ENCODE measurements at places on chromosomes 11 and 22.

DNA sequence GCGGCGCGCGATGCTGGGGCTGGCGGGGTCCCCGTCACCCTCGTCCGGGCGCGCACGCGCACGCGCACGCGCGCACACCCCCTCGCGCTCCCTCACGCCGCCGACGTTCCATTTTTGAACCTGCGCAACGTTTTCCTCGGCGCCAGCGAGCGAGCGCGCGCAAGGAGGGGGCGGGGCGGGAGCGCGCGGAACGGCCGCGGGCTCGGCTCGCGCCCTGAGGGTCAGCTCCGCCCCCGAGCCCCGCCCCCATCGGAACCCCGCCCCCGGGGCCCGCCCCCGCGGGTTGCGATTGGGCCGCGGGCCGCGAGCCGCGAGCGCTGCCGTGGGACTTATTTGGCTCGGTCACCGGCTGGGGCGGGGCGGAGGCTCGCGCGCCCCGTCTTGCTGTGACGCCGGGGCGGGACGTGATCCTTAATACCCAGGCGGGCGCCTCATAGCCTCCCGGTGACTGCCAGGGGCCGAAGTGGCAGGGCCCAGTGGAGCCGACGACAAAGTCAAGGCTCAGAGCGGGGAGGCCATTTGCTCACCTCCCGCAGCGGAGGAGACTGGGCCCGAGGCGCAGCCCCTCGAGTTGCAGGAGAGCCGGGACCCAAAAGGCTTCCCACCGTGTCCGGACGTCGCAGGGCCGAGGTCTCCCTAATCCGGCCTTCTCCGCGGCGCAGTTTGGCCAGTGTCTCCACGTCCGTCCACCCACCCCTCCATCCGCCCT lies at the start of gene CBX7:
Gene CBX7 (minus strand): TSS at position 170 of the 709 bp plus-strand sequence. CDS start 236 bp downstream, outside the sequence.
- DNase-seq = no peak

DNA sequence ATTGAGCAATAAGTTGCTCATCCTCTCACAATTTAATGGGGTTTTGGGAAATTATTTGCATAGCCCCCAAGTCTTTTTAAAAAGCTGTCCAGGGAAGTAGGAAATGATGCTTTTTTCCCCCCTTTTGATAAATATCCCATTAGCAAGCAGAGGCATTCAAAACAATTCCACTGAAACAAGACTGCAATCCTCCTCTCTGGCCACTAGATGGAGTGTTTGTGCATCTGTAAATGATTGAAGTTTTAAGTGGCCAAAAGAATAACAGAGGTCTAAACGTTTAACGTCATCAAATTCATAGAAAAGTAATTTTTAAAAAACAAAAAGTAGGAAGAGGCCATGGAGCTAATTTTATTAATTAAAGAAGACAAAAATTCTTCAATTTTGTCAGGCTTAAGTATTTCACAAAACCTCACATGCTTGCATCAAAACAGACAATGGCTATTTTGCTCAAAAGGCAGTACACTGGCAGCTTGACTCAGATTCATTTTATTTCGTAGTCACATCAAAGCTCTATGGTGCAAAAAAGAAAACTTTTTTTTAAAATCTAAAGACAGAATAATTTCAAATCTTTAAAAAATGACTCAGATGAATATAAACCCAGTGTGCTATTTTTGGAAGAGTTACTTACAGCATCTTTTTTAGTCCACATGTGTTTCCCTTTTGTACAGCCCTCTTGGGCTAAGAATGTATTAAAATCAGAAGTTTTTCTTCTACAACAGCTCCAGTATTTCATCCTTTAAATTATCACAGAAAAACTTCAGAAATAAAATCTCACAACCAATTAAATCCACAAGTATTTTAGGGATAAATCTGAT lies 17.8 kb downstream of the CHORDC1 start:
- DNase-seq = peak; percentile 7

- no peak for DNase-seq
Observed at GRCh38 chr11:118913411-118914125, 12.2 kb downstream of the BCL9L start.

DNA sequence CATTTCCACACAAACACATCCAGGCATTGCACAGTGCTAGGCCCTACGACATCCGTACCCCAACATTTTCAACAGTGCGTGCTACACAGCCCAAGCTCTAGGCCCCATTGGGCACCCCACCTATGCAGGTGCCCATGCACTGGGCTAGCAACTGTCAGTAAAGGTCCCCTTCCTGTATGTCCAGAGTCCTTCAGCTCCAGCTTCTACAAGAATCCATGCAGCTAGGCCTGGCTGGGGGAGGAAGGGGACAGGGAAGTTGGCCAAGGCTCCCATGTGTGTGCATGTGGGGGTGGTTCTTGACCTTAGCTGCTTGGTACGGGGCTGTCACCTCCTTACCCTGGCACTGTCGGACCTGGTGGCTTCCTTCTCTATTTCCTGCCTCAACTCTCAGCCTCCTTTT lies 1.3 kb downstream of the B3GAT1 start:
- DNase-seq = no peak

- no peak for DNase-seq
Observed at GRCh38 chr11:69499918-69500284, 18.4 kb downstream of the LINC01488 start.

DNA sequence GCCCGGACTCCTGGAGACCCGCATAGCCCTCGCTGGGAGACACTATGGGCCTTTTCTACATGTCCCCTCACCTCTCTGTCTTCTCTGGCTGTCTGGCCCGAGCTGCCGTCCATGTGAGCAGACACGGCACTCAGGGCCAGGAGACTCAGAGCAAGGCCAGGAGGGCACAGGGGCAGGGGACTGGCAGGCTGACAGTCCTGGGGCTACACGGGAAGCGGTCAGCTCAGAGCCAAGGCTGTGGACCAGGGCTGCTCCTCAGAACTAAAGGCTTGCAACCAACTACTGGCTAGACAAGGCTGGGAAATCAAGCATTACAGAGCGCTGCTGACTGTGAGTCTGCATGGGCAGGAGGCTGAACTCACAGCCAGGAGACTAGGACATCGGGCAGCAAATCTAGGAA lies 56.1 kb upstream of the CDON start:
- no peak for DNase-seq

GRCh38 chr22:36743591-36744412 lies 32.1 kb downstream of the IFT27 start:
- no peak for DNase-seq

GRCh38 chr11:75786101-75786736 lies 17.6 kb downstream of the DGAT2 start:
- no peak for DNase-seq

DNA sequence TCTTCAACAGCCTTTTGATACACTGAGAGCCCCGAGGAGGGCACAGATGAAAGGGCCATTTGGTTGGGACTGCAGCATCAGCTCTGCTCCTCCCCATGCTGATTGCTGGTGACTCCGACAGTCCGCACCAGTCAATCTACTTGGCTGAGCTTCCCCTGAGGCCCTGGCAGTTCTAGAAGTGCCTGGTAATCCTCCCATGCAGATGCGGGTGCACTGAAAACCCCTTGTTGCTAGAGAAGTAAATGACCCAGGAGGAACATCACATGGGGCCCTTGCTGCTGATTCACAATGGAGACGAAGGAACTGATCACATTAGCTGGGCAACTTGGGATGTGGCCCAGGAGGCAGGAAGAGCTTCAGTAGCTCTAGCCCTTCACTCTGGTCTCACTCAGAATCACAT lies 35.2 kb upstream of the RIC3 start:
- no peak for DNase-seq

GRCh38 chr11:8019314-8020243 lies 32.4 kb downstream of the EIF3F start:
- DNase-seq = no peak

GRCh38 chr22:35380013-35380412 lies 883 bp upstream of the HMOX1 start:
- no peak for DNase-seq

- DNase-seq = no peak
Observed at GRCh38 chr11:72953637-72954036, 139.4 kb downstream of the ATG16L2 start.

- DNase-seq = no peak
Observed at GRCh38 chr11:69908511-69909220, 89.5 kb upstream of the FGF3 start.
